ENCODE measurements at places on chromosomes 3 and 15.

DNA sequence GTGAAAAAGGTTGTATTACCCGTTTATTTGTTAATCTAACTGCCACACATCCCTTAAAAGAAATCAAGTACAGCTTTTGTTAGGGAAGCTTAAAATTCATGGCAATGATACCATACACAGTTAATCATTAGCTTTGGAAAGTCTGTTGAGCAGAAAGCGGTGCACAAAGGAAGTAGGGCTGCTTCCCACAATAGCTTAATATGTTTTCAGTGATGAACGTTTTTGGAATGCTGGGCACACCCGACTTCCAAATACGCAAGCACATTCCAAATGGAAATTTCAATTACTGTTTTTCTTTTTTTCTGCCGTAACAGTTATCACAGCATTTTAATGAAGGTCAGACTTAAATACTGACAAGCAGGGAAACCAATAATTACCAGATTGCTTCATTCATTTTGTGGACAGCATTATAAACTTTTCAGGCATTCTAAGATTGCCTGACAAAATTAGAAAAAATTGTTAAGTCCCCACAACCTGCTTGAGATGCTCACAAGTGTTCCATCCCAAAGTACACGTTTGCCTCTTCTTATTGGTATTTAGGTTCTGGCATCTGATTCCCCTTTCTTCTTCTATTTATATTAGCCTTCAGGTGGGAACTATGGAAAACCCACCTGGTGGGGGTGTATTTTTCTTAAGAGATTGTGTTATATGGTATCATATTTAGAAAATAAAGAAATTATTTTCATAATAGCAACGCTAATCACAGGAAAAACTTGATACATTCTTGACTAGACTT lies 1.1 kb upstream of the ECT2 start:
- DNase-seq, result no peak

DNA sequence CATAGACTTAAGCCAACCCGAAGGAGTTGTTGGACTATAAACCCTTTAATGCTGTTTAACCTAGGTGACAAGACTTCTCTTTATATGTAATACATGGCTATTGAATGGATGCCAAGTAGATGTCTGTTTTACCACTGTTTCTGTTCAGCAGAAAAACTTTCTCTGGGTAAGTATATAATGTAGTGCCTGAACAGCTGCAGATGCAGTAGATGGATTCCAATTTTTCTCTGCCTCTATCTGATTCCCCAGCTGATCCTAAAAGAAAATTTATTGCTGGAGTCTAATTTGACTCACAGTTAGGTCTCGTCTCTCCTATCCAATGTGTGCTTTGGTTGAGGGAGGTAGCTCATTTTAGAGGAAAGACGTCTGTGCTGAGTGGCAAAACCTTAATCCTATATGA lies 256.5 kb upstream of the CBLB start:
- no peak for DNase-seq

- DNase-seq, result no peak
These were observed 3.8 kb upstream of the KATNBL1 start for GRCh38 chr15:34213690-34214089.

DNA sequence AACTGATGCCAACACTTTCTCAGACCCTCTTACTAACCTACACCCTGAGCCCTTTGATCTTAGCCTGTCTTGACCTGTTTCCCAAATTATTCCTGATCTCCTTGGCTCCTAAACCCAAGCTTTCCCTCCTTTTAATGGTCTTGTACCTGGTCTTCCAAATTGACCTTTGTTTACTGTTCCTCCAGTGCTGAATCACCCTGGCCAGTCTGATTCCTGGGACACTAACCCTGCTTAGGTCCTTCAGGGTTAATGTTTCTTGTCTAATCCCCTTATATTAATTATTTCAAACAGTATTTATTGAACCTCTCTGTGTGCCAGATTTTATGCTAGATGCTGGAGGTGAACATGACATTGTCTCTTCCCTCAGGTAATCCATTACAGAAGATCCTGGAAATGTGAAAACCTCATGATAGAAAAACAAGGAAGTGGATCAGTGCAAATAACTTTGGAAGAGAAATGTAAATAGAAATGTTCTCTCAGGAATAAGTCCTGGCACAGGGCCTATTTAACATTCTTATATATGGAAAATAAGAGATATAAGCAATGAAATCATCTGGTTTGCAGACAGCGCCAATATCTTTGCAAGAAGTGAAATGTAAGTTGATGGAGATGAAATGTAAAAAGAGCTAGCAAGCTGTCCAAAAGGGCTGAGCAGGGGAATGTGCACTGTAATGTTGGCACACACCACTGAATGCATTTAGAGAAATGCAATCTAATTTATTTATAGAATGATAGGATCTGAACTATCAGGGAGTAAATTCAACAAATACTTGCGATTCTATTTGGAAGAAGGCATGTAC lies 20.7 kb downstream of the HGD start:
- DNase-seq, result no peak

DNA sequence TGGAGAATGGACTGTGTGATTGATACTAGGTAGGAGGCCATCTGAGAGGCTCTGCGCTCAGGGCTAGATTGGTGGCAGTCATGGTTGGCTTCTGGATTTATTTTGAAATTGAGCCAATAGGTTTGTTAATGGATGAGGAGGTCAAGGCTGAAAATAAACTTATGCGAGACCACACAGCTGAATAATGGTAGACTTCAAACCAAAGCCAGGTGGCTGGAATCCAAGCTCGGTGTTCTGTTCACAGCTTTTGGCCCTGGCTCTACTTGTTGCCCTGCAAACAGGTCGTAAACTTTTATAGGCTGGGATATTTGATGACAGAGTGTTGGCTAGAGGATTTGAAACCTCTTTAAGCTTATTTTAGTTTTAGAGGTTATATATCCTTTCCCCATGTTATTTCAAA lies 160.4 kb downstream of the CHL1 start:
- no peak for DNase-seq

GRCh38 chr3:194556086-194557056 lies 69.6 kb upstream of the ATP13A3 start:
- no peak for DNase-seq

GRCh38 chr15:42031198-42031915 lies 10.5 kb upstream of the PLA2G4E start:
- no peak for DNase-seq

DNA sequence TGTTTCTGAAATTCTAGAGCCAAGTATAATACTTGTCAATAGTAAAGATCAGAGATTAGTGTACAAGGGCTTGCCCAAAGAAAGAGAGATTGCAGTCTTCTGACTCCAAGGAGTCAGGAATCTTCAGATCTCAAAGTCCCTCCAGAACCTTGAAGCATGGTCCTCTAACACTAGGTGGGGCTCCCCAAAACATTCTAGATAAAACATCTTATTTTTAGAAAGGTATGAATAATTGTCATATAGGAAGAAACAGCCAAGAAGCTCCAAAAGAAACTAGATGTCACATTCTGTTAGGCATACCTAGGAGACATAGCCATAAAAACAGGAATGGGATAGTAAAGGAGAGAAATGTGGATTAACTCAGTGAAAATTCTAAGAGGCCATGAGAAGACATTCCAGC lies 10.7 kb downstream of the MUC13 start:
- no peak for DNase-seq

DNA sequence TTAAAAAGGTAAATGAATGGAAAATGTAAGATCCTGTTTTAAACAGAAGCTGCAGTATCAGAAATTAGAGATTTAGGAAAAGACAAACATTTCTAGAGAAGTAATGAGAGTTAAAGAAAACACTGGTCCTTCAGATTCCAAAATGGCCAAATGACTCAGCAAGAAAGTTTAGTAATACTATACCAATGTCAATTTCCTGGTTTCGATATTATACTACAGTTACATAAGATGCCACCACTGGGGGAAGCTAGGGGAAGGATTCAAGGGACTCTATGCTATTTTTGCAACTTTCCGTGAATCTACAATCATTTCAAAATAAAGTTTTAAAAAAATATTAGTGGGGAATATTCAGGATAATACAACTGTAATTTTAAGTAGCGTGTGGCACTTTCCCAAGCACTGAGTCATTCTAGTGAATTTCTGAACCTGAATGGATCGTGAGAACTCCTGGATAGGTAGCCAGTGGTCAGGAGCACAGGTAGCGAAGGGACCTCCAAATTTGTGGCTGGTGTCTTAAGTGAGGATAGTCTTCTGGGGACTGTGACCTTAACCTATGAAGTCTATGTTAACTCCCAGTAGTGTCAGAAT lies 37.6 kb downstream of the TMCC1 start:
- DNase-seq, result no peak

DNA sequence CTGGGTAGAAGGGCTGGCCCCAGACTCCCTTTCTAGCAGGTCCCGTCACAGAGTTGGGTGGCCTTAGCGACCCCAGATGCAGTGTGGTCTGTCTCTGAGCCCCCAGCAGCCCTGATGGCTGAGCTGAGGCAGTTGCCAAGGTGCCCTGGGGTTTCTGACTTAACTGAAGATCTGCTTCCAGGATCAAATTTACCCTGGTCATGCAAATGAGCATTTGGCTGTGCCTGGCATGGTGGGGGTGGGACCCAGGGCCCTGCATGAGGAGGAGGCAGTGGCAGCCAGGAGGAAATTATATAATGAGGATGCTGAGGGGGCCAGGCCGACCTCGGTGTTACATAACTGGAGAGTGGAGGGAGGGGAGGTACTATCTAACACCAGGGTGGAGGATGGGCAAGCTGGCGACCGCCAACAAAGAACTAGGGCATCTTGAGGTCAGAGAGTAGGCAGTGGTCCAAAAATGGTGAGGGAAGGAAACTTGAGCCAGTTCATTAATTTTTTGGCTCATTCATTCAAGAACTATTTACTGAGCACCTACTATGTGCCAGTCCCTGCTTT lies 16.4 kb downstream of the PLEKHO2 start:
- DNase-seq, result no peak

DNA sequence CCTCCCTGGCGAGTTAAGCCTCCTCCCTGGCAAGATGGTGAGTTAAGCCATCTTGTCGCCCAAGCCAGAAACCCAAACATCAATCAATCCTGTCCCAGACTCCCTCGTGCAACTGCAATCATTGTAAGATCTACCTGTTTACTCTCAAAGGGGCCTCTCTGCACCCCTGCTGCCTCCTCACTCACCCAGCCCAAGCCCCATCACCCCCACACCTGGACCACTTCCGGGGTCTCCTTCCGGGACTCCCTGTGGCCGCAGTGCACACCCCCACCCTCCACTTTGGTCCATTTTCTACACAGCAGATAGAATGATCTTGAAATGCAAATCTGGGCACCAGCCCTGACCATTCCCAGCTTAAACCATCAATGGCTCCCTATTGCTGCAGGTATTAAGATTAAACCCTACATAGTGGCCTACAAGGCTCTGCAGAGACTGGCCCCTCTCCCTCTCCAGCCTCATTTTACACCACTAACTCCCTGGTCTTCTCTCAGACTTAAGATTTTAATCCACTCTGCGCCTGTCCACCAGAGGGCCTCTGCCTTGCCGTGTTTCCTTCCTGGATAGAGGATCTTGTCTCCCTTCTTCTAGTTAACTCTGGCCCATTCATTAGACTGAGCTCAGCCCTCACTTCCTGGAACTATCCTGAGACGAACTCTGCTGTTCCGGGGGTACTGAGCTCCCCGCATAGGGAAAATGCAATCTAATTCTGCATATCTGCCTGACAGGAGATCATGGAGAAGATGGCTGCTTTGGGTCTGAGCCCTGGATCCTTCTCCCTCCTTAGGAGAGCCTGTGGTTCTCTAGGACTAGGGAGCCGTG lies 41.9 kb upstream of the SLC6A1 start:
- DNase-seq, result no peak

DNA sequence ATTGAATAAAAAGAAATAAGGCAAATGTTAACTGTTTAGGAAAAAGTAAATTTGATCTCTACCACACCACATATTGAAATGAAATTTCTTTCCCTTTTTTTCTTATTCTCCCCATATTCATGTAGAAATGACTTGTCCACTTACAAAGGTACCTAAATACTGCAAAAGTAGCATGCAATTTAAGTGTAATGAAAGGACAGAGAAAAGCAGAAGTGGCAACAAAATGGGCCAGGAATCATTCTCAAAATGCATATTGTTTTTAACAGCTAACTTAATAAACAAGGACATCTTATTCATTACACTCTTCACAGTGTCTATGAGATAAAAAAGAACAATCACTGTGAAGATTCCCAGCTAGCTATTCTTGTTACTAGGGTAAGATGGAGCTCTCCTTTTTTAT lies 40.6 kb upstream of the FGF7 start:
- no peak for DNase-seq

- DNase-seq, result no peak
These were observed 158.9 kb downstream of the ISL2 start for GRCh38 chr15:76495487-76495886.

GRCh38 chr3:54374214-54374852 lies 252.0 kb downstream of the CACNA2D3 start:
- DNase-seq, result peak; percentile 7

- DNase-seq, result no peak
These were observed 421.3 kb downstream of the PYDC2 start for GRCh38 chr3:191882289-191882688.

- DNase-seq, result no peak
These were observed 37.7 kb downstream of the BUB1B start for GRCh38 chr15:40198355-40199085.

- DNase-seq, result no peak
These were observed 59.0 kb downstream of the RORA start for GRCh38 chr15:61169904-61170695.

DNA sequence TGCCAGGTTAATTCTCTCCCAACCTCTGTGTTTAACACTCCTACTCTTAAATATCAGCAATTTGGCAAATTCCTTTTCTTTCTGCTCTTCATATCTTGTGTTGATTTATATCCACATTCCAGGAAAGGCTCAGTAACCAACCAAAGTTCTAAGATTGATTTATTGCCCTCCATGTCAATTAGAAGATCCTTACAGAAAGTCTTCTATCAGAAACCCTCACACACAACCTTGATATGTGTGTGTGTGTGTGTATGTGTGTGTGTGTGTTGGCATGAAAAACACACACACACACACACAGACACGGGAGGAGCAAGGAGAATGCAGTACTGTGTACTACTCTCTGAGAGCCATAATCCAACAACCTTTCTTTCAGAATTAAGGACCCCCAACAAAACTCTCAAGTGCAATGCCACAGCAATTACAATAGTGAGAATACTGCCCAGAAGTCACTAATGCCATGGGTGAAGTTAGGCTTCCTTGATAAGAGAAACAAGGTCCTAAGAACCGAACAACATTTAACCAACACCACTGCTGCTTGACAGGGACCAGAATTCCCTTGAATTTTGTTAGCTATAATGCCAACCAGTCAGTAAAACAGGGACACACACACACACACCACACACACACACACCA lies 1.1 kb downstream of the LSAMP start:
- no peak for DNase-seq

DNA sequence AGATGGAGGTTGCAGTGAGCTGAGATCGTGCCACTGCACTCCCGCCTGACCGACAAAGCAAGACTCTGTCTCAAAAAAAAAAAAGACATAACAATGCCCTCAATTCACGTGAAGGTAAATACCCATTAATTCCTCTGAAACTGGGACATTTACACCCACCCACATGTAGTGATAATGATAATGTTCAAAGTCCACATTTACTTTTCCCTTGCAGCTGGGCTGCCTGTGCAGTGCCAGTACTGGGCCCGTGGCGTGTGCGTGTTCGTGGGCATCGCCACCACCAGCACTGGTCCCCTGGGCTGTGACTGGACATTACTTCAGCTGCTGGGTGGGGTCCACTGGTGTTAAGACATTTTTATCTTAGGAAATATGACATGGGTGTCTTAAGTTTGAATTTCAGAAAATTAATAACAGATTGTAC lies 123.6 kb downstream of the SLC25A26 start:
- DNase-seq, result no peak

All from GM12892 (cell line).